CD4-positive, alpha-beta T cell treated with Interleukin-4 for 1 hour (primary cell): ENCODE measurements at places on chromosomes 6 and 20.

DNA sequence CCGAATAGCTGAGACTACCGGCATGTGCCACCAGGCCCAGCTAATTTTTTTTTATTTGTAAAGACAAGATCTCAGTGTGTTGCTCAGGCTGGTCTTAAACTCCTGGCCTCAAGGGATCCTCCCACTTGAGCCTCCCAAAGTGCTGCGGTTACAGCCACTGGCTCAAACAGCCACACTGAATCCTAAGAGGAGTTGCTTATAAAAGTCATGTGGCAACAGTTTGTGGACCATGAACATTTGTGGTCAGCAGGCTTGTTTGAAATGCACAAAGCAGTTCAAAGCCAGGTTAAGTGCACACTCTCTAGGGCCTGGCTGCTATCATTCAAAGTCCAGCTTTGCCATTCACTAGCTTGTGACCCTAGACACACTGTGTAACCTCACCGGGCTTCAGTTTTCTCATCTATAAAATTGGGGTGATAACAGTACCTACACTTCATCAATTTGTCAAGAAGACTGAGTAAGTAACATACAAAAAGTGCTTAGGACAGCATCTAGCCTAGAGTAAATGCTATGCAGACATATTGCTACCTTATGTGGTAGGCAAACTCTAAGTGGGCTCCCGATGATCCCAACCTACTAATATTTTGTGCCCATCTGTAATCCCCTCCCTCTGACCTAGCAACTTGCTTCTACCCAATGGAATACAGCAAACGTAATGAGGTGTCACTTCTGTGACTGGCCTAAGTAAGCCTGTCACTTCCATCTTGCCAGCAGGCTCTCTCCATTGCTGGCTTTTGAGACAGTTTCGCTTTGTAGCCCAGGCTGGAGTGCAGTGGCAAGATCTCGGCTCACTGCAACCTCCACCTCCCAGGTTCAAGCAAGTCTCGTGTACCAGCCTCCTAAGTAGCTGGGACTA, 122.9 kb downstream of the ZMYND8 start:
- DNase-seq, result no peak

GRCh38 chr6:166870602-166871208, 85.6 kb downstream of the RNASET2 start:
- DNase-seq, result no peak

- DNase-seq, result no peak
Measured at GRCh38 chr6:44396968-44397367, 9.5 kb downstream of the CDC5L start.

DNA sequence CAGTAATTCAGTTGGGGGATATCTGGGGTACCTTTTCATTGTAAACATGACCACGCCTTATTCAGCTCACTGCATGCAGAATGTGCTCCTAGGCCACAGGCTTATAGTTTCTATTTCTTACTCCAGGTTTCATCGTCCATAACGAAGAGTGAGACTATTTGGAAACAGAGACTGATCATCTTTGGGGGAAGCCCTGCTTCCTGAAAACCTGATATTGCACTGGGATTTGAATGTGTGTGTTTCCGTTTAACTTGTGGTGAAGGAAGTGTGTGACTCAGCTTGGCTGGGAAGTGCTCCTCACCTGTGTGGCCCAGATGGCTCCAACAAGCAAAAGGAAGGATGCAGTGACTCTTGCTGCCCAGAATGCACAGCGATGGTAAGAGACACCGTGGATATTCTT, 19.6 kb upstream of the LTV1 start:
- DNase-seq, result no peak

GRCh38 chr6:137490961-137491360, 3.2 kb downstream of the OLIG3 start:
- DNase-seq, result no peak

DNA sequence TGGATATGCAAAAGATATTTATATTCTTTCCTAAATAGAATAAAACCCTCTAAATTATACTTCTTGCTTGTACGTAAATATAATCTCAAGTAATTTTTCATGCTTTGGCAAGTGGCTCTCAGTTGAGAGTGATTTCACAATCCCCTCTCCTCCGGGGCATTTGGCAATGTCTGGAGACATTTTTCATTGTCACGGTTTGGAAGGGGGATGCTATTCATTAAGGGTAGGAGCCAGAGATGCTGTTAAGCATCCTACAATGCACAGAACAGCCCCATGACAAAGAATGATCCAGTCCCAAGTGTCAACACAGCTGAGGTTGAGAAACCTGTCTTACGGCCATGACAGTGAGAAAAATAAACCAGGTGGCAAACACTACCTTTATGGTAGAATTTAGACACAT, 75.7 kb downstream of the AGPAT4 start:
- no peak for DNase-seq

DNA sequence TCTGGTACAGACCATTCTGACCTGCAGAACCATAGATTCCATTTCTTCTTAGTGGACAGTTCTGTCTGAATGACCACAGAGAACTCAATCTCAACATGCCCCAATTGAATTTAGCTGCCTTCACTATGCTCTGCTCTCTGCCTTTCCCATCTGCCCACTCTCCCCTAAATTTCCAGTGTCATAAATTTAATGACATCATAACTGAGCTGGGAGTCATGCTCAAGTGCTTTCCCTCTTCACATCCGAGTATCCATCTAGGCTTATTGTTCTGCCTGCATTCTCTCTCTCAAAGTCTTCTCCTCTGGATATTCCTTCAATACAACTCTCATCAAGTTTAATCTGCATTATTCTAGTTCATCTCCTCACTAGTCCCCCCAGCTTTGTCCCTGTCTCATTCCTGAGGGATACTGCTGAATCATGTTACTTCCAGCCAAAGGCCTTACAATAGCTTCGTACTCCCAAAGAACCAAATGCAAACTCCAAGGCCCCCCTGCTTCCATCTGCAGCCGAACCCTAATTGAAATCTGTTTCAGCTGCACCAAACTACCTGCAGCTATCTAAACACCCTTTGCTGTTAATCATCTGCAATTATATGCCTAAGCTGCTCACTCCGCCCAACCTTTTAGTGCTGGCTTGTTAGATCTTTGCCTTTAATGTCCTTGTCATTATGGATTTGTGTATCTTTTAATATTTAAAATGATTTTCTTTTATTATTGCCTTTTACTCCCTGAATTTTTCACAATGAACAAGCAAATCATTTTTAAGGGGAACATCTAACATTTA, 46.1 kb downstream of the SLC35B3 start:
- DNase-seq, result no peak

DNA sequence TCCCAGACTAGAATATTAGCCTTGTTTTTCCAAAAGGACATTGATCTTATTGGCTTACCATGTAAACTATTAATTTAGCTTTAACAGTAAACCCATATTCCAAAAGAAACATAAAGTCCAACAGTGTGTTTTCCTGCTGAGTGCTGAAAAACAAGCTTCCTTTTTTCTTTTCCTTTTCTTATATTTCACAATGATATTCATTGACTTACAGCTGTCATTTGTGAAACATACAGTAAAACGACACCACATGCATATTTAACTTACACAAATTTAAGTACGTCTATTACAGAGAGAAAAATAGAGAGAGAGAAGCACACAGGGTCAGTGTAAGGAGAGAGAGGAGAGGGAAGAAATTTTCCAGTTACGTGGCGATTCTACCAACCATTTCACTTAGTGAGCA, 543.9 kb upstream of the JARID2 start:
- DNase-seq, result no peak

DNA sequence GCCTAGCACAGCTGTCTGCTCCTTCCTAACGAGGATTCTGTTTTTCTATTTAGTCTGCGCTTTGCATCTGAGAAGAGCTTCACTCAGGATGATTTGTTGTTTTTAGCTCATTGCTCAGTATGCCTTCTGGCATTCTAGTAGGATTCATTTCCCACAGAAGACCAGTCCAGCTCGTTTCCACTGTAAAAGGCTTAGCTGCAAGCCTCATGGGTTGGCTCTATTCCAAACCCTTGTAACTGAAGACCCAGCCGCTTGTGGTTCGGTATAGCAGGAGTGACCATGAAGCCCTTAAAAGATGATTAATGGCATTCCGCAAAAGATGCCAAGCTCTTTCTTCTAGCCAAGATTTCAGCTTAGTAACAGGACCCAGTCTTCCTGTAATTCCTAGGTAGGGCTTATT, 7.2 kb downstream of the ADGRF1 start:
- no peak for DNase-seq

GRCh38 chr6:4308364-4308763, 173.0 kb upstream of the ECI2 start:
- no peak for DNase-seq

- no peak for DNase-seq
Measured at GRCh38 chr6:157008568-157008967, 231.4 kb downstream of the ARID1B start.

- peak; percentile 18 for DNase-seq
Measured at GRCh38 chr6:62285612-62286469, at the start of gene KHDRBS2. TSS of gene KHDRBS2 (minus strand) at chr6:62286225.

- no peak for DNase-seq
Measured at GRCh38 chr20:46672543-46673148, 16.6 kb downstream of the TP53RK start.

GRCh38 chr6:150667977-150668716, 68.5 kb downstream of the PLEKHG1 start:
- DNase-seq, result no peak

DNA sequence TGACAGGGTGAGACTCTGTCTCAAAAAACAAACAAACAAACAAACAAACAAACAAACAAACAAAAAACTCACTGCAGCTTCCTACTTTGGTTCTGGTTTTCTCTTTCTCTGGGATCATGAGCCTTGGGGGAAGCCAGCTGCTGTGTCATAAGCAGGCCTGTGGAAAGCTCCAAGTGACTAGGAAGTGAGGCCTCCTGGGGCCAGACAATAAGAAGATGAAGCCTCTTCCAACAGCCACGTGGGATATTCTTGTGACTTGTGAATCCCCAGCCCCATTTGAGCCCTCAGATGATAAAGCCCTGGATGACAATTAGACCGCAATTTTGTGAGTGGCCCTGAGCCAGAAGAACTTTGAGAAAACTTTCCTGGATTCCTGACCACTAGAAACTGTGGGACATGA, 11.4 kb downstream of the HLA-A start:
- no peak for DNase-seq

GRCh38 chr6:158706369-158706982, 56.6 kb downstream of the SYTL3 start:
- DNase-seq, result no peak

DNA sequence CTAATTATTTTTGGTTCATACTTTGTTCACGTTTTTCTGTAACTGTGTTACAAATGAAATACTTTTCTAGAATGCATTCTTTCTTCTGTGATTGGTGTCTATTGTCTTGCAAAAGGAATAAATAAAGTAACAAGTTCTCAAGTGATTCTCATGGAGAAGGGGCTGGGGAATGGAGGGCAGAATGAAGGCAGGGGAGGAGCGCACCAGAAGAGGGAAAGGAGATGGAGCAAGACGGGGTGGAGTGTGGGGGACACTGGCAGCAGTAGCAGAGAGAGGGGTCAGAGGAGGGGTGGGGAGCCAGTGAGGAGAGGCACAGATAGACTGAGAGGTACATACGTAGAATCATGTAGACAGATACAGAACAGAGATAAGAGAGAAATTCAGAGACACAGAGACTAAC, 136.5 kb downstream of the CARMIL1 start:
- DNase-seq, result no peak

DNA sequence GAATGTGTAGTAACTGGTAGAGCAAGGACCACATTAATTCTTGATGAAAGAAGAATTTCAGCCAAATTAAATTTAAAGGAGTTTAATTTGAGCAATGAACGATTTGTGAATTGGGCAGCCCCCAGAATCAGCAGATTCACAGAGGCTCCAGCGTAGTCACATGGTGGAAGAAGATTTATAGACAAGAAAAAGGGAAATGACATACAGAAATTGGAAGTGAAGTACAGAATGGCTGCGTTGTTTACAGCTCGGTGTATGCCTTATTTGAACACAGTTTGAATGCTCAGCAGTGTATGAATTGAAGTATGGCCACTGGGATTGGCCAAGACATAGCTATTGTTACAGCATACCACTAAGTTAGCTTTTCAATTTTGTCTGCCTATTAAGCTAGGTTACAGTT, 173.6 kb upstream of the ARG1 start:
- no peak for DNase-seq

GRCh38 chr20:60820918-60821317, 431.1 kb upstream of the CDH4 start:
- DNase-seq, result no peak

DNA sequence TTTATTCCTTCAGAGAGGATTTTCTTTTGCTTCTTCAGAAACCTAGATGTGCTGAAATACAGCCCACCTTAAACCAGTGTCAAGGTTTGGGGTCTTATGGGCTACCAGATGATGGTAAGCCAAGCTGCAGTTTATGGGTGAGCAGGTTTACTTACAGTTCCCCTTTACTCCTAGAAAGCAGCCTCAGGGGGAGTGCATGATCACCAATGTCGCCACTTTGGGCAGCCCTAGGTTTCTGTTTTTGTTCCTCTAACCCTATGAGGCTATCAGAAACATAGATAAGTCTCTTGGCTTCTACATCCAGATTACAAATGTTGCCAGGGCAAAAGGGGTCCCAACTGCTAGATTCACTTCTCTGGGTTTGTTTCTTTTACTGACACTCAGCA, 67.2 kb downstream of the TRIM27 start:
- no peak for DNase-seq
